ENCODE measurements at places on chromosomes 3 and 15.

DNA sequence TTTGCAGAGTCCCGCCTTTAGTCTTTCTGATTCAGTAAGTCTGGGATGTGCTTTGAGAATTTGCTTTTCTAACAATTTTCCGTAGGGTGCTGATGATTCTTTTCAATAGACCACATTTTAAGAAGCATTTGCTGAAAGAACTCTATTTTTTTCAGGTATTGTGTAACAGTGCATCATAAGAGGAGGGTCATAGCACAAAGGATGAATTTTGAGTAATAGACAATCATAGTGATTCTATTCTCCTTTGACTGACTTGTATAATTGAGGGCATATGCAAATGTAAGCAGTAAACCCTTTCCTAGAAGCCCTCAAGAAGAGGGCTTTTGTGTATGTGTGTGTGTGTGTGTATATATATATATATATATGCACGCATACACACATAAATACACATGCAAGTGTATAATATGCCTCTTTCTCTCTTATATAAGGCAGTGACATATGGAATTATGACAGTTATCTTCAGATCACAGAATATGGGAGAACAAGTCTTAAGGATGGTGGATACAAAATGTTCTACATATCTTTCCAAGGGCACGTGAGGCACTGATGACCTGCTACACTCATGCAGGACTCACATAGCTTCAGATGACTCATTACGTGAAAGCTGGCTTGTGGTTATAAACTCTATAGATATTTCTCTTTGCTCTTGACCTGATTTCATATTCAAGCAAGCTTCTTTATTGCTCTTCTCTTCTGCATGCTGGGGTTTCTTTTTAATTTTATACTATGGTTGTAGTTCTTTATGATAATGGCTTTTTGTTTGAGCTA, 6.5 kb upstream of the PLSCR1 start:
- DNase-seq = peak; percentile 63

DNA sequence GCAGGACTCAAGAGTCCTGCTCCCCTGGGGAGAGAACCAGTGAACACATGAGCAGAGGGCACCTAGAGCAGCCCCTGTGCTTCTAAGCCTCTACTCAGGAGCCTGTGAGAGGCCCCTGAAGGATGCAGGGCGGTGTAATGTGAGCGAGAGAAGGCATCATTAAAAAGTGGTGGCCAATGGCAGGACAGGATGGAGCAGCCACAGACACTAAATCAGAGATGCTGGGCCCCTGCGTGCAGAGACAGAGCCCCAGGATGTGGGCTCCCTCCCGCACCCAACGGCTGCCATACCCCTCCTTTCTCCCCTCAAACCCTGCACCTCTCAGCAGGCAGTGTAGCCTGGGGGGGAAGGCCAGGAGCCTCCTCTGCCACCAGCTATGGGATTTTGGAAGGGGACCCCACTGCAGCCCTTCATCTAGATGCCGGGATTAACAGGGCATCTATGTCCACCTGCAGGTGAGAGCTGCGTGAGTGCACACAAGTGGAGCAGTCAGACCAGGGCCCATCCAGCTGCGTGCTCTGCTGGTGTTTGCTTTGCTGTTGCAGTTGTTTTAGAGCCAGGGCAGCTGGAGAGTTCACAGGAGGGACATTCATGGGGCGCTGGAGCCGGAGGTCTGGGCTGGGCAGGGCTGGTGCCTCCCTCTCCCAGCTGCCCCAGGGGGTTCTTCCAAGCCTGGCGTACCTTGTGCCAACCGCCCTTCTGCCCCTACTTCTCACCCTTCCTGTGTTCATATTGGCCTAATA, 5.1 kb upstream of the IQSEC1 start:
- DNase-seq = no peak

DNA sequence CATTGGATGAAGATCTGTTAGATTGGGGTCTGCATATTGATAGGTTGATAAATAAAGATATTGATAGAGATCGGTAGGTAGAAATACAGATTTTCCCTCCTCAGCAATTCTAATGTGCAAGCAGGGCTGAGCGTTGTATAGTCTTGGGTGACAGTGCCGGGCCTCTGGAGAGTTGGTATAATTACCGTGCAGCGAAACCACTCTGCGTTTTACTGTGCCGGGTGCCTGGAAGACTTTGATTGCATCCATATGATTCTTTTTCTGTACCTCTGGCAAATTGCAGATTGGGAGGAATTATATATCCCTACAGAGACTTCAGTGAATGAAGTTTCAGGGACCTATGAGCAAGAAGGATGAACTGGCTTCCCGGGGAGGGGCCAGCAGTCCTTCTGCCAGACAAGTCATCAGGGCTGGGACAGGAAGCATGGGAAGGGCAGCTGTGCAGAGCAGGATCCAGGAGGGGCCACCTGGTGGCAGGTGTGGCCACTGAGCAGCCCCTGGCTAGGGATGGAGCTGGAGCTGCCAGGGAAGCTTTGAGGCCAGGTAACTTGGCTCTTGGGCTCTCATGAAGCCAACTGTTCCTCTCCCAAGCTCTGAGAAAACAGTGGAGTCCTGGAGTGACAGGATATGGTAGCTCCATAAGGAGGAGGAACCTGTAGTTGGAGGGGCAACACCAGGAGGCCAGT, 132.5 kb downstream of the APBA2 start:
- DNase-seq = no peak

- DNase-seq = no peak
Measured at GRCh38 chr3:178538056-178538455, 1.8 kb downstream of the KCNMB2 start.

DNA sequence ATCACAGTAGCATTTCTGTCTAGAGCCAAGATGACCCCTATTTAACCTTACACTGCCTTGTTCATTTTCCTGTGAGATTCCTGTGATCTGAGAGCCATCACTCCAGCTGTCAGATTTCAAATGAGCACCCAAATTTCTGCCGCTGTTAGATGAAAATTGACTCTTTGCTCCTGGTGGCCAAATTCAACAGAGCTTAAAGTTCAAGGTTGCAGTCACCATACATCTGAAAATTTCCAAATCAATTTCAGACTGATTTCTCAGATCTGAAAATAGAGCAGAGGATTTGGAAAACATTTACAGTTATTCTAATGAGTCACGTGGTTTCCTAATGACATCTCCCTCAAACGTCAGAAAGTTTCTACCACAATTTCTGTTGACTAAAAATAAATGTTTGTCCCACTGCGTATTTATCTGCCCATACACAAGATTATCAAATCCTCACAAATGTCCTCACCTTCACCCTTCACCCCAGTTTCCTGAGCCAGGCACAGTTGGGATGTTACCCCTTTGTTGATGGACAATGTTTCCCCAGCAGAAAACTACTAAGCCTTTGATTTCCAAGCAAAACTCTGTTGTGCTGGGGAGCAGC, 16.4 kb downstream of the HDC start:
- DNase-seq = no peak

GRCh38 chr3:11247362-11247761, 24.8 kb upstream of the ATG7 start:
- no peak for DNase-seq

GRCh38 chr3:178195824-178196223, 340.4 kb upstream of the KCNMB2 start:
- DNase-seq = peak; percentile 7

- no peak for DNase-seq
Measured at GRCh38 chr3:73558727-73559075, 66.0 kb downstream of the PDZRN3 start.

DNA sequence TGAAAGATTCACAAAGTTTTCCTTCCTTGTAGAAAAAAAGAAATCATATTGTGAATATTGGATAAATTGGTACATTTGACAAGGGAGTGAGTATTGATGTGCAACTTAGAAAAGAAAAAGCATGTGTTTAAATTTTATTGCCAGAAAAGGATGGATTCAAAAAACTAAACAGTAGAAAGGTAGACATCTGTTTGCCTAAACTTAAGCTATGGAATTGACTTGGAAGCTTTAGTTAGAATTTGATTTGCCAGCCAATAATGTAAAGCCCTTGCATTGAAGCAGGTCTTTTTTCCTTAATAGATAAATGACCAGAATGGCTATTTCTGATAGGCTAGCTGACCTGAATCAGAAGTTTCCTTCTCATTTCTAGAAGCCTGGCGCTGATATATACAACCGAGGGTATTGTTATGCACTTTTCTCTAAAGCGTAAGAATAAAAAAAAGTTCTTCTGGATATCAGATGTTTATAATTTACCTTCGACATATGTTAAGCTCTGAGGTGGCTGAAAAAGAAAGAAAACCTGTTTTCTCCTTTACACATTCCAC, 4.2 kb downstream of the RARB start:
- no peak for DNase-seq

GRCh38 chr3:17985658-17986347, 243.4 kb upstream of the TBC1D5 start:
- DNase-seq = no peak

GRCh38 chr3:116233711-116234357, 211.5 kb downstream of the LSAMP start:
- DNase-seq = no peak

GRCh38 chr15:64008177-64008576, 38.1 kb downstream of the DAPK2 start:
- DNase-seq = no peak

GRCh38 chr15:89075846-89076245, 12.4 kb upstream of the ABHD2 start:
- no peak for DNase-seq

- no peak for DNase-seq
Measured at GRCh38 chr3:27360113-27361078, 8.8 kb downstream of the NEK10 start.

GRCh38 chr3:88009066-88009465, 49.7 kb downstream of the CGGBP1 start:
- no peak for DNase-seq

- DNase-seq = no peak
Measured at GRCh38 chr15:98865397-98866339, 141.9 kb downstream of the PGPEP1L start.

DNA sequence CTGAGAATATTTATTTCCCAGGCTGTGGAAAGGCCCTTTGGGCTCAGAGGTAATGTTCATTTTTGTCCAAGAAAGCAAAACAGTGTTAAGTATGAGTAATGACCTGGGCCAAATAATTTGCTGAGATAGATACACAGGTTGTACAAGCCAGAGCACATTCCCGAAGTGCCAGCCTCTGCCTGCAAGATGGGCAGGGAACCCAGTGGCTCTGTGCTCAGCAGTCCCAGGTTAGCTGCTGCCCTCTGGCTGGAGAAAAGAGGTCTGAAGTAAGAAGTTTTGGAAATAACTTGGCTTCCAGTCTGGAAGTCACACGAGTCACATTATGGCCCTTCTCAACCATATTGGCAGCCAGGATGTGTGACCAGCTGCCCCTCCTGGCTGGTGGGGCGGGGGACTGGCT, 20.2 kb downstream of the MYZAP start:
- peak; percentile 16 for DNase-seq

DNA sequence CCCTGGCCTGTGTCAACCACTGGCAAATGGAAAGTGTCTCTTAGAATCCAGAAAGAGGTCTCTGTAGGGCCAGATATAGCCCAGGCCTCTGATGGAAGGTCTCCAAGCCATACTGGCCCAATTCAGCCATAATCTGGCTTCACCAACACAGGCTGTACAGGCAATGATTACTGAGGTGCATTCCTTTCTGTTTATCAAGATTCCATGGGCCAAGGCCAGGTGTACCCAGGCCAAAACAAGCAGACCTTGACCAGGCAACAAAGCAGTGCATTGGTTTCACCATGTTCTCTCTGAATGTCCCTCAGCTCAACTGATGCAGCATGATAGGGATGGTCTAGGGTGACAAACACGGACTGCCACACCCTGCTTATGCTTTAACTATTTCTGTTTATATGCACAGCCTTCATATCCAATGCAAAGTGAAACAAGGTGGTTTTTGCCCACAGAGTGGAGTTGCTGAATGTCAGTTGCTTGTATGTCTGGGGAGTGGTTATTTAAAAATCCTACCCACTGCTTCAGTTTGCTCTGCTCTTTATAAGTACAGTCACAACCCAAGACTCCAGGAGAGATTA, 25.2 kb downstream of the CCNL1 start:
- DNase-seq = no peak

DNA sequence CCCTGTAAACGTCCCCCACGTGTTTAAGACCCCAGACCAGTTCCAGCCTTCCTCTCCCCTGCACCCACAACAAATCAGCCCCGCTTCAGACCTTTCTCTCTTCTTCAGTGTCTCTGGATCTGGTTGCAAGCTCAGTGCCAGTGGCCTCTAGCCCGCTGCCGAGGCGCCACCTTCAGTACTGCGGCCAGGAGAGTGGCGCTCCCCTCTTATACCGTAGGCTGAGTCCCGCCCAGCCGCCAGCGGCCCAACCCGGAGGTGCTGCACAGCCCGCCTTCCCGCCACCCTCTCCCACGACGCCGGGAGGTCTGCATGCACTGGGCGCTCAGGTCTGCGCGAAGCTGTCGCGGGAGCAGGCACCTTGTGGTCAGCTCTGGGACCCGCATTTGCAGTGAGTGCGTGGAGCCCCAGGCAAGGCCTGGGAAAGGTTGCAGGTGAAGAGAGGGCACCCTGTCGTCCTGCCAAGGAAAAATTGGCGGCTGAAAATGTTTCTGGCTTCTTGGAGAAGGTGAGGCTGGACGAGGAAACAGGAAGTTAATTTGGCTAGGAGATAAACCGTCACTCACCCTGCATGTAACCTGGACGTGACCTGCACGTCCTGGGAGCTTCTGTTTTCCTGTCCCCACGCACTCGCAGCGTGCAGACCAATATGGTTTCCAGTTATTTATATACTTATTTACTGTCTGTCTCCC, at the start of gene C2CD4B:
Gene C2CD4B, minus strand, starts transcription at position 182 of the 689 bp plus-strand sequence. CDS start 301 bp downstream, outside the sequence.
- no peak for DNase-seq

DNA sequence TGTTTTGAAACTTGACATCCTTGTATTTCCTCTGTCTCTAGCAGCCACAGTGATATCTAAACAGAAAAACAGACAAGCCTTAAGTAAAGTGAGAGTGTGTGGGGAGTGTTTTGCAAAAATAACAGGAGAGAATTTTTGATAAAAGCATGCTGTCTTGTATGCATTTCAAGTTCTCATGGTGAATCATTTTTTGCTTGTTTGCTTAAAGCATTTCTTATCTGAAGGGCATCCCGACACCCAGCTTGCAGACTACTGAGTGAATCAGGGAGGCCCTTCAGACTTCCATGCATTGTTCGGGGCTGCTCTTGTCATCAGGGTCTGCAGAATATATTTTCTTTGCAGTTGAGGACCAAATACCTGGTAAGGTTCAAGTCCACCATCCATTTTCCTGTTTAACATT, 8.5 kb downstream of the CGNL1 start:
- DNase-seq = no peak

- DNase-seq = no peak
Measured at GRCh38 chr15:33396475-33396874, 85.7 kb downstream of the RYR3 start.

- DNase-seq = no peak
Measured at GRCh38 chr3:18883571-18883970, 264.7 kb upstream of the KCNH8 start.

- DNase-seq = no peak
Measured at GRCh38 chr15:36362509-36362915, 216.9 kb upstream of the CDIN1 start.
